Activated T-cell treated with anti-CD3 and anti-CD28 coated beads, Interleukin-2, amount 50 U/mL, for 48 hours (primary cell): ENCODE measurements at places on chromosomes 11 and 22.

DNA sequence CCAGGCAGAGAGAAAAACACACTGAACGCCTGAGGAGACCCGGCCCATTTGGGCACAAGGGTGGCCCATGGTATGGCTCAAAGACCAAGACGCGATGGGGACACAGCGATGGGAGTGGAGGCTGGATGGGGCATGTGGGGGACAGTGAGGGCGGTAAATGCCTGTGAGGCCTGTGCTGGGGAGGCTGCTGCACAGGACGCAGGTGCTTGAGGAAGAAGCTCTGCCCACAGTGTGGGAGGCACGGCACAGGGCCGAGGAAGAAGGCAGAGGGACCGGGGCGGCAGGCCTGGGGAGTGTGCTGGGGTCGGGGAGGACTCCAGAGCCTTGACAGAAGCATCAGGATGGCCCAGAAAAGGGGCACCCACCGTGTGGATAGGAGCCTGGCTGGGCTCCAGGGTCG, 75.9 kb upstream of the WNT11 start:
- no peak for DNase-seq

DNA sequence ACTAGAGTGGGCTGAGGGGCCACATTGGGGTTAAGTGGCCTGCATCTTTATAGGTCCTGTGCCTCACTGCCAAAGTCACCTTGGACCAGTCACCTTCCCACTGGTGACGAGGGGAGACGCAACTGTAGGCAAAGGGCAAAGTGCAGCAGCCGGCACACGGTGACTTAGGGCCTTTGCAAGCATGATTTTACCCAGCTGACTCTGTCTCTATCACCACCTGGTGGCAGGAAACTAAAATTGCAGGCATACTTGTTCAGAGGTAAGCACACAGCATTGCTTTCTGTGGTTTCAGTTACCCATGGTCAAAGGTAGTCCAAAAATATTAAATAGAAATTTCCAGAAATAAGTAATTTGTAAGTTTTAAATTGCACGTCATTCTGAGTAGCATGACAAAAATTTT, 1164.4 kb downstream of the BRD1 start:
- no peak for DNase-seq

GRCh38 chr22:46008836-46009596, 32.1 kb upstream of the WNT7B start:
- no peak for DNase-seq

DNA sequence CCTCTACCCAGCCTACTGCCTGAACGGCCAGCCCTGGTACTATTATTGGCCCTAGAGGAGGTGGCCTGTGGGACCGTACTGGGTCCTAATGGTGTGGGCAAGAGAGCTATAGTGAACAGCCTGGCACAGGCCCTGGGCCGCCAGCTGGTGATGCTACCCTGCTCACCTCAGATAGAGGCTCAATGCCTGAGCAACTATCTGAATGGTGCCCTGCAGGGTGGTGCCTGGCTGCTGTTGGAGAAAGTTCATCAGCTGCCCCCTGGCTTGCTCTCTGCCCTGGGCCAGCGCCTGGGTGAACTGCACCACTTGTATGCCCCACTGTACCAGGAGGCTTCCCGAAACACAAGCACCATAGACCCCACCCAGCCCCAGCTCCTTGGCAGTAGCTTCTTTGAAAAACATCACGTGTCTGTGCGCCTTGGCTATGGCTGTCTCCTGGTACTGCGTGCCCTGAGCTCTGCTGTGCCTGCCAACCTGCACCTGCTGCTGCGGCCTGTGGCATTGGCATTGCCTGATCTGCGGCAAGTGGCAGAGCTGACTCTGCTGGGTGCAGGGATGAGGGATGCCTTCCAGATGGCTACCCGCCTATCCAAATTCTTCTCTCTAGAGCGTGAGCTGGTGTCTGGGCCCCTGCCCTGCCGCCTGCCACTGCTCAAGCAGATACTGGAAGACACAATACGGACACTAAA, 49.0 kb downstream of the DNHD1 start:
- no peak for DNase-seq

DNA sequence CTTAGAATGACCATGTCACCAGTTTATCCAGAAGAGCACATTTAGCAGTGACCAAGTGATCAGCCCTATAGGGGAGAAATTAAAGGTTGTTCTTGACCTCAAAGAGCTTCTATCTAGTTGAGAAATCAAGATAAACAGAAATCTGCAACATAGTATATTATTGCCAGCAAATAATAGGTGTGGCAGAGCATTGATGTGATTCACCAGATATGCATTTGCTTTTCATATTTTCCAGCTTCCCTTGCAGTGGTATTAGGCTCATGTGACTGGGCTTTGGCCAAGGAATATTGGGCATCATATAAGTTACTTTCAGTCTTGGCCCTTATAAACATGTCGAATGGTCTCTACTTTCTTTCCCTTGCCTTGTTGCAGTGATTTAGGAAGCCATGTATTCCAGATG, 34.5 kb downstream of the COMMD9 start:
- DNase-seq: no peak

DNA sequence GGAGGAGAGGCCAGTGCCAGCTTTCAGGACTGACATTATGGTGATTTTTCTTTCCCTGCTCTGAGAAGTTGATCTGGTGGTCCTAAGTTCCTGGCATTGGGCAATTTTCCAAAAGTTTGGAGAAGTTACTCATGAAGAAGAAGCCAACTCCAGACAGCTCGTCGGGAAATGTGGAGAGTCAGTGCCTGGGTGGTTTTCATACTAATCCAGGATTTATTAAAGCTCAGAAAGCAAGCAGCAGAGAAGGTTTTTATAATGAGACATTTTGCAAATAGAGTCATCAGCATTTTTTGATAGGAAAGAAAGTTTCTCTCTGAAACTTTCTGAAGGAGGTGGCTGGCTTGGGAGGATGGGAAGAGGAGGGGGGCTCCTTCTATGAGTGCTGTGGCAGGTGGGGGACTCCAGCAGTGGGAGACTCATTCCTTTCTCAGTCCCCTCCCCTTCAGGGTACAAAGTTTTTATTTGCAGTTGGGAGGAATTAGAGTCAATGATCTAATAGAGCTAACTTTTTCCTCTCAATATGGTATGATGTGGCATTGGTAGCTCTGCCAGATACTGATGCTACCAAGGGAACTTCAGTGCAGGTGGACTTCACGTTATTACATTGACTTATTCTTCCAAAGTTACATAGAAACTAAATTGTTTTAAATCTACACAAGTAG, 55.4 kb downstream of the LIF start:
- no peak for DNase-seq

DNA sequence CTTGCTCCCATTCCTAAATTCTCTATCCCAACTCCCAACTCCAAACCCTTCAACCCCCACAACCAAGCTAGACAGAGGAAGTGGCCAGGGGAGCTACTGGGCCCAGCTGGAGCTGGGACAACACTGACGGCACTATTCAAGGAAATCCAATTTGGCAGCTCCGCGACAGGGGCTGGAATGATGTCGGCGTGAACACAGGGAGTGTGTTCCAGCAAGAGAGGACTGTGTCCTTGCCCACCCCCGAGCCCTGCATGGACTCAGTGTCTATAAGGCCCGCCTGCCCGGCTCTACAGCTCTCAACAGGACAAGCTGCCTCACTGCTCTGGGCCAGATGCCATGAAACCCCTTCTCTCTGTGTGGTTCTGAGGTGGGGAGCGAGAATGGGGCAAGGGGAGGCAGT, 11.3 kb downstream of the PCSK7 start:
- DNase-seq: no peak
